ENCODE measurements at places on chromosomes 3 and 15.
A peak's percentile ranks its signal among the peaks of the same experiment; 100 is the strongest.

GRCh38 chr3:186713499-186713898 lies 3.7 kb upstream of the KNG1 start:
- no peak for DNase-seq

- DNase-seq, result peak; percentile 84
Observed at GRCh38 chr3:47443611-47443995, 32.1 kb downstream of the SCAP start.

- DNase-seq, result no peak
Observed at GRCh38 chr3:42265059-42265991, 660 bp downstream of the CCK start.

- DNase-seq, result no peak
Observed at GRCh38 chr3:141763088-141763750, at the start of gene GRK7. Gene GRK7 (plus strand): TSS chr3:141763408. CDS start chr3:141778285, 14,877 bp downstream.

DNA sequence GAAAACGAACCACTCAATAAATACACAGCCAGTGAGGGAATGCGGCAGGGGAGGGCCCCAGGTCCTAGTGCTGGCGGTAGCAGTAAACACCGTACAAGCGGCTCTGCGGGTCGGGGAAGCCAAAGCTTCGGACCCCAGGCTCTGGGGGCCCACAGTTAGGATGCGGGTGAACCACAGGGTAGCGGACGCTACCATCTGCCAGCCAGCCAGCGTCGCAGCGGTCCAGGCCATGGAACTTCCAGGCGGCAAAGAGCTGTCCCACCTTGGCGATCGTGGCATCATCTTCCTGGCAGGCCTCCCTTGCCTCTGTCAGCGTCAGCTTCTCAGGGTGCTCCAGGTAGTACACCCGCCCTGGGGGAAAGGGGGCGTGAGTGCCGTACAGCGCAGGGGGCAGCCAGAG lies 17.4 kb downstream of the HAPLN3 start:
- no peak for DNase-seq

DNA sequence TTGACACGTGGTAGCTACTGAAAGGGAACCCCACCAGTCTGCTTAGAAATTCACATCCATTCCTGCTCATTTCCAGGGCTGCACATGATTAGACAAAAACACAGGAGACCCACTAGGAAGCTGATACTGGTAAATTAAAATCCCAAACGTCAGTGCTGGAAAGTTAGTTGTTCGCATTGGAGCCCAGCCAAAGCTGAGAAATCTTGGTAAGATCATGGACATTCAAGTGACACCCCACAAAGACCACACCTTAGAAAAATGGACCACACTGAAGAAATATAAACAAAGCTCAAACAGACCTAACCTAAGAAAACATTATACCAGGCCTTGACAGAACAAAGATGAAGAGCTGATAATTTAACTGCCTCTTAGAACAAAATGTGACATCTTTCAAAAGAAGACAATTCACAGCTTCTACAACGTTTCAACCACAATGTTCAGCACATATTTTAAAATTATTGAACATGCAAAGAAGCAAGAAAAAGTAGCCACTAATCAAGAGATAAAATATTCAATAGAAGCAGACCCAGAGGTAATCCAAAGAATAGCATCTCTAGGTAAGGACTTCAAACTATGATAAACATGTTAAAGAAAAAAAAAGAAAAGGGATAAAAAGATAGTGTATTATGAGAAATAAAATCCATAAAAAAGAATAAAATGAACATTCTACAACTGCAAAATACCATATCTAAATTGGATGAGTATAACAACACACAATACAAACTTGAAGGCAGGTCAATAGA lies 20.4 kb downstream of the RAD18 start:
- DNase-seq, result no peak

DNA sequence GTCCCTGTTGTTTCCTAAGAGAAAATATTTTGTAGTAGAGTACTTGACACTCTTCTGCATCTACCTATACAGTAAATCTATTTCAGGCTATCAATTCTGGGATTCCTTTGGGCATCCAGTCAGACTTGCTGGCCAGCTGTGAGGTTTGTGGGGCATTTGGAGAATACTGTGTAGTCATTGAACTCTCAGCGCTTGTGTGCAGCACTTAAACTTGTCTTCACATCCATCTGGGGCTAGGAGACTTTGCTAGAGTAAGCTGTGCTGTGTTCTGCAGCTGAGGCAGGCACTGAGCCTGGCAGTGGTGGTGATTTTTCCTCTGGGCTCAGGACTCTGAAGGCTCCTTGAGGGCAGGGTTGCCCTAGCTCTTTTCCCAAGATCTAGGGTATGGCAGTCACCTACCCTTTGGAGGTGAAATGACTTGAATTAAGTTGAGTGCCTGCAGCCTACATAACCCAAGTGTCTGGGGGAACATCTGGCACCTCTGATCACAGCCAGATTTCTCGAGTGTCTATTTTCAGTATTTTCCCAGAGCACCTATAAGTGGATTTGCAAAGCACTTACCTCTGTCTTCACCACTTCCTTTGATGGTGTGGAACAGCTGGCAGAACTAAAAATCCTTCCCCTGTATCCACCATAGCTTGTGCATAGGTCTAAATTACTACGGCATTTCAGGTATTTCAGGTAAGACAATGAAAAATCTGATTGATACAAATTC lies 19.3 kb downstream of the CLSTN2 start:
- no peak for DNase-seq

- DNase-seq, result no peak
Observed at GRCh38 chr3:33940149-33940548, 141.7 kb downstream of the PDCD6IP start.

- no peak for DNase-seq
Observed at GRCh38 chr3:127014536-127015281, 31.8 kb downstream of the PLXNA1 start.

- DNase-seq, result no peak
Observed at GRCh38 chr3:146540236-146540635, 4.2 kb downstream of the PLSCR1 start.

- DNase-seq, result no peak
Observed at GRCh38 chr15:29699791-29700190, 122.5 kb downstream of the TJP1 start.

DNA sequence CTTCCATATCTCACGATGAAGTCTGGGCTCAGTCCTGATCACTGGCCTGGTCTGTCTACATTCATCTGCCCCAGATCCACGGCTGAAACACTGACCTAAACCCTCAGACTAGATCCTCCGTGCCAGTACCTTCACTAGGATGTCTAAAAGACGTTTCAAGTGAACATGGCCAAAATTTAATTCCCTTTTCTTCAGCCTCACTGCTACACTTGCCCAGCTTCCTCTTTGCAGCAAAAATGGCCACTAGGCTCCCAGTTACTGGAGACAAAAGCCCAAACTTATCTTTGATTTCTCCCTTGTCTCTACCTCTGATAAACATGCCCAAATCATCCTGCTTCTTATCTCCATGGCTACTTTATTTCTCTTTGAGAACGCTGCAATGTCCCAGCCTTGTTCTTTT lies 1.7 kb downstream of the RASSF1 start:
- no peak for DNase-seq

GRCh38 chr3:140586311-140586710 lies 91.6 kb upstream of the TRIM42 start:
- DNase-seq, result peak; percentile 43
